ENCODE measurements at places on chromosomes 4 and X. TPM values are rescaled to one million over a fixed set of nuclear protein-coding genes. Genes with fewer than 3 reads are reported as not detected.

The CT45A6 gene
- not detected for total RNA-seq

The XKRX gene
- not detected for total RNA-seq

The TRIML1 gene
- total RNA-seq: not detected

The AFM gene
- total RNA-seq: not detected

The SYN1 gene
- total RNA-seq: 0.27 TPM

The TRMT44 gene
- 25.5 TPM for total RNA-seq

The TAF7L gene
- total RNA-seq: not detected

The GATA1 gene
- total RNA-seq: not detected

The NEUROG2 gene
- total RNA-seq: not detected

The CT45A1 gene
- total RNA-seq: not detected

The SRPX2 gene
- not detected for total RNA-seq

The NFKB1 gene
- 179 TPM for total RNA-seq

The FBXL5 gene
- total RNA-seq: 27.9 TPM

The HSPA4L gene
- 0.89 TPM for total RNA-seq

The SYP gene
- total RNA-seq: 2.7 TPM

The ACE2 gene
- not detected for total RNA-seq

The WNK3 gene
- total RNA-seq: 0.31 TPM

The NHSL2 gene
- 0.34 TPM for total RNA-seq

The SPANXA1 gene
- not detected for total RNA-seq

The CLDN34 gene
- not detected for total RNA-seq

The ADH6 gene
- total RNA-seq: not detected

The TRIML2 gene
- not detected for total RNA-seq

The KLHL15 gene
- 8.4 TPM for total RNA-seq

The CT45A3 gene
- total RNA-seq: not detected

The MAGEA8 gene
- not detected for total RNA-seq

The ERAS gene
- not detected for total RNA-seq

The RBM3 gene
- 223 TPM for total RNA-seq

The NAP1L5 gene
- total RNA-seq: 6.0 TPM

The DCAF4L1 gene
- total RNA-seq: 0.36 TPM

The CLCN4 gene
- not detected for total RNA-seq

The VEGFC gene
- not detected for total RNA-seq

The TMSB15B gene
- 5.8 TPM for total RNA-seq

The NDST3 gene
- total RNA-seq: not detected

The DGAT2L6 gene
- not detected for total RNA-seq

The BTK gene
- 0.74 TPM for total RNA-seq

The AWAT2 gene
- not detected for total RNA-seq

The TMEM47 gene
- not detected for total RNA-seq

All from activated CD8-positive, alpha-beta memory T cell treated with anti-CD3 and anti-CD28 coated beads for 36 hours (primary cell).